ENCODE measurements at places on chromosomes 1 and 21.

GRCh38 chr21:44006656-44007055 is 5.5 kb upstream of the TRAPPC10 start:
- DNase-seq: no peak

DNA sequence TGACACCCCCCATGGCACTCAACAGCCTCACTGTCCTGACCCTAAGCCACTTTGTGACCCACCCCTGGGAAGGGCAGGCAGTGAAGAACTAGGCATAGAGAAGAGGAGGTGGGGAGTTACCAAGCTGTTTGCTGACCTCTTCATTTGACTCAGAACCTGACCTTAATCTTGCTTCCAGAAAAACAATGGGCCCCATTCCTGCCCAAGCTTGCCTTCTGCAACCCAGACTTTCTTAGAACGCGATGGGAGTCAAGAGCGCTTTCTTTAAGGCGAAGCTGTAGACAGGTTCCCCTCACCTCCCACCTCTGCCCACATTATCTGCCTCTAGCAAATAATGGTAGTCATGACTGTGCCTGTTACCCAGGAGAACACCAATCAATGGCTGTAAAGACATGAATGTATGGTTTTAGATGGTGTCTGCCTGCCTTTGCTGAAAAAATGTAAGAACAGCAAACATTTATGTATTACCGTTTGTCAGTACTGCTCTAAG is 8.2 kb upstream of the CBR3 start:
- DNase-seq: no peak

DNA sequence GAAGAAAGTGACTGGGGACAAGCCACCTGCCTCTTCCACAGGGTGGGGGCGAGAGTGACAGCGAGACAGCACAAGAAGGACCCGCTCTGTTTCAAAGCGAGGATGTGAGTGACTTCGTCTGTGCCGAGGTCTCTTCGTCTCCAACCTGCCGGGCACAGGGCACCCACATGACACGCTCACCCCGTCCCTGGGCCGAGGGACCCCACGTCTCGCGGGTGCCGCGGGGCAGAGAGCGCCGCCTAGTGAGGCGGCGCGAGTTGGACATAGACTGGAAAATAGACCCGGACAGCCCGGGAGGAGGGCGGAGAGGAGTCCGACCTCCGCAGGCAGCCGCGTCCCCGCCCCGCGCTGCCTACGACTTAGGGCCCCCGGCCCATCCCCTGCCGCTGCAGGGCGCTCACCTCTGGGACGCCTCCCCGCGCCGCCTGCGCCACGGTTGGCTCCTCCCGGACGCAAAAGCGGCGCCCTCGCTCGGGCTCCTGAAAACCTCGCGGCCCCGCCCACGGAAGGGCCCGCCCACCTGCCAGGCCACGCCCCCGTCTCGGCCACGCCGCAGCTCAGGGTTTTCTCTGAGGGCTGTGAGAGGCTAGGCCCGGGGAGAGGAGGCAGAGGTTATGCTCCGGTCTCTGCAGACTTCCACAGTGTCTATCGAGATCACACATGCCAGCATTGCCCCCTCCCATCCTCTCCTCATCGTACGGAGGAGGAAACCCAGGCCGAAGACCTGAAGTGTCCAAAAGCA is at the start of gene TLR5:
TLR5 (minus strand) TSS at position 454 of the 742 bp plus-strand sequence. CDS start 30,217 bp downstream, outside the sequence.
- peak; percentile 82 for DNase-seq

GRCh38 chr1:116409751-116410191 is 36.7 kb downstream of the ATP1A1 start:
- DNase-seq: no peak

- DNase-seq: no peak
Observed at GRCh38 chr1:12622506-12622905, 4.5 kb upstream of the DHRS3 start.

DNA sequence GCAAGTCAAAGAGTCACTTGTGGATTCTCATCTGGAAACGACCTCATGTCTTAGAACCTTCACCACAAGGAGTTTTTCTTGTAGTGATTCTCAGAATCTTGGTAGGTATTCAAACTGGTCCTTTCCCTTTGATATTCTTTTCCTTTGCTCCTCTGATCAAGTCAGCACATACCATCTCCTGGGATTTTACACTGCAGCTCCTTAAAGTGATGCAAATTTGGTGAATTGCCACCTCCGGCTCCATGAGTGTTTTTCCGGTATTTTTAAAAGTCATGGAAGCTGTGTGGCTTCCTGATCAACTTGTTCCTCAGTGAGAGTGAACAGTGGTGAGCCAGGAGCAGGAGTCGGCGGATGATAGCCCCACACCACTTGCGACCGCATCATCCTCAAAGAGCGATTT is 182.1 kb upstream of the DAB1 start:
- no peak for DNase-seq

- no peak for DNase-seq
Observed at GRCh38 chr1:226921504-226921903, 18.6 kb upstream of the COQ8A start.

GRCh38 chr21:16388291-16388690 is 658.5 kb downstream of the USP25 start:
- no peak for DNase-seq

GRCh38 chr1:51019811-51020210 is 49.8 kb downstream of the CDKN2C start:
- no peak for DNase-seq

All from activated T-helper 9 cell treated with anti-CD3 and anti-CD28 coated beads, Interleukin-2, amount 50 U/mL, for 16 hours (primary cell).